ENCODE measurements at places on chromosomes 2 and 18. TPM values are rescaled to one million over a fixed set of nuclear protein-coding genes. Genes with fewer than 3 reads are reported as not detected.

CRYGD gene
- polyA plus RNA-seq, result not detected

TRIM43B gene
- polyA plus RNA-seq, result not detected

AMER3 gene
- polyA plus RNA-seq, result 1.2 TPM

NT5DC4 gene
- polyA plus RNA-seq, result not detected

RBKS gene
- polyA plus RNA-seq, result 19.1 TPM

TTN gene
- polyA plus RNA-seq, result 0.05 TPM

Measured in adrenal gland (tissue), 19 donors.